Smooth muscle cell of the brain vasculature (primary cell): ENCODE measurements at places on chromosomes 3 and 15.
A peak's percentile ranks its signal among the peaks of the same experiment; 100 is the strongest.

DNA sequence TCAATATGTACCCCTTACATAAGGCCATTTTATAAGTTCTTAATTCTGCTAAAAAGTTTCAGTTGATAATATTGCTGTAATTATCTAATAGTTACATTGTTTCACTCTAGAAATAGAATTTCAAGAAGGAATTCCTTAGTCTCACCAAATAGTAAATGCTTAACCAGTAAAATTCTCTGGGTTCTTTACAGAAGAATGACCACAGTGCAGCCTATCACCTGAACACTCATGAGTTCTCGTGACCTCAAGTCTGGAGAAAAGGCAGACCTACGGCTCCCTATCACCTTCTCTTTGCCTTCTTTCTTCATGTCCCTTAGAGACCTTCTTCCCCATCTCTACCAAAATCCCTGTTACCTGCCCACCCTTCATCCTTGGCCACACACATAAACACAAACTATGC, 30.9 kb downstream of the CCDC191 start:
- no peak for DNase-seq

DNA sequence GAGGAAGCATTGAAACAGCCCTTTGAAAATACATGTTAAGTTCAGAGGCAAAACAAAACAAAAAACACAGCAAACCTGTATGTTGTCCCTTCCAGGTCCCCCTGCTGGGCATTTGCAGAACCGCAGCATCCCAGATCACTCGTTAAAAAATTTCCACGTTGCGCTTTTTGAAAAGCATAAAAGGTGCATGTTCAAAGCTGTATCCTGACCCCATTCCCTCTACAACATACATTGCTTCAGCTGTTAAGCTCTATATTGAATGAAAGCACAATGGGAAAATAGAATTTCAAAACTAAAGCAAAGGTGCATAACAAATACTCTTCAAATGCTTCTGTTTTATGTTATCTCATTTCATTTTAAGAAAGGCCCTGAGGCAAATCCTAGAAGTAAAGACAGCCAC, 328.3 kb downstream of the THSD4 start:
- no peak for DNase-seq

DNA sequence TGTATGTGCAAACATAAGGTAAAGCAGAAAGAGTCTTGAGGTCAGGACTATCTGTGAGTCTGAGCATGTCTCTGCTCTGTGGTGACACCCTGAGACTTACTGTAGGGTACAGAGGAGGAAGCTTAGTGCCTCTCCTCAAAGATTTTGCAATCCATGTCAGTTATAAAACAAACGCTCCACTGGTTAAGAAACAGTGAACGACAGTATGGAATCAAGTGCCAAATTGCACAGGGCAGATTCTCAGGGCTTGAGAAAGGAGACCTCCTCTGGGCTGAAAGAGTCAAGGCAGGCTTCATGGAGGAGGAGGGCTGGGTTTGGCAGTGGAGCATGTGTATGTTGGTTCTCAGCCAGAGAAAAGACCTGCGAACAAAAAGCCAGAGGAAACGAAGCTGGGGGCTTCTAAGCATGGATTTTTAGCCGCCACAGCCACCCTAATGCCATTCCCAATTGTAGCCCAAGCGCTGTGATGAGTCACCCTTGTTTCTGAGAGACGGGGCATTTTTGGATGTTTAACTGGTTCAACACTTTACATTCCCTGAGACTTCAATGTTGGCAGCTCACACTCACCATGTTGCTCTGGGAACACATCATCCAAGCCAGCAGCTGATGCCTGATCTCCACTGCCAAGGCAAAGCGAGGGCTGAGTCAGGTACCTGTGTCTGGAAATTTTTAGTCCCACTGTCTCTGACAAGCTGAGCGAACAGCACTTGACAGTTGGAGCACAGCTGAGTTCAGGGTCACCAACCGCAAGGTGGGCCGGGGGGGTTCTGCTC, 3.4 kb upstream of the DGKG start:
- DNase-seq = no peak

DNA sequence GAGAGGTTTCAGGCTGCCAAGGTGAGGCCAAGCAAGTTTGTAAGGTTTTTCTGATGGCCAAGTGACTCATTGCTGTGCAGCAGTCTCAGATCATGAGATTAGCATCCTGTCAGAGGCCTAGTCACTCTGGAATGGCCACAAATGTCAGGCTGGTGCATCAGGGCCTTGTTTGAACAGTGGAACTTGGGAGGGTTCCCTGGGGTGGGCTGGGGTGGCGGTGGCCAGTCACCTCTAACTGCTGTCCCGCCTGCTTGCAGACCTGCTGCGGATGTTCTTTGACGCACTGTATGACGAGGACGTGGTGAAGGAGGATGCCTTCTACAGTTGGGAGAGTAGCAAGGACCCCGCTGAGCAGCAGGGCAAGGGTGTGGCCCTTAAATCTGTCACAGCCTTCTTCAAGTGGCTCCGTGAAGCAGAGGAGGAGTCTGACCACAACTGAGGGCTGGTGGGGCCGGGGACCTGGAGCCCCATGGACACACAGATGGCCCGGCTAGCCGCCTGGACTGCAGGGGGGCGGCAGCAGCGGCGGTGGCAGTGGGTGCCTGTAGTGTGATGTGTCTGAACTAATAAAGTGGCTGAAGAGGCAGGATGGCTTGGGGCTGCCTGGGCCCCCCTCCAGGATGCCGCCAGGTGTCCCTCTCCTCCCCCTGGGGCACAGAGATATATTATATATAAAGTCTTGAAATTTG, 2.8 kb upstream of the FAM131A start:
- no peak for DNase-seq

GRCh38 chr3:7242303-7242635, 381.4 kb downstream of the GRM7 start:
- no peak for DNase-seq

GRCh38 chr15:40134885-40135284, 26.0 kb upstream of the BUB1B start:
- DNase-seq = no peak

GRCh38 chr3:71260782-71261181, 322.7 kb downstream of the FOXP1 start:
- DNase-seq = no peak

GRCh38 chr3:55609230-55609827, 122.2 kb upstream of the WNT5A start:
- no peak for DNase-seq

GRCh38 chr3:85560088-85560785, 601.4 kb downstream of the CADM2 start:
- DNase-seq = peak; percentile 60

DNA sequence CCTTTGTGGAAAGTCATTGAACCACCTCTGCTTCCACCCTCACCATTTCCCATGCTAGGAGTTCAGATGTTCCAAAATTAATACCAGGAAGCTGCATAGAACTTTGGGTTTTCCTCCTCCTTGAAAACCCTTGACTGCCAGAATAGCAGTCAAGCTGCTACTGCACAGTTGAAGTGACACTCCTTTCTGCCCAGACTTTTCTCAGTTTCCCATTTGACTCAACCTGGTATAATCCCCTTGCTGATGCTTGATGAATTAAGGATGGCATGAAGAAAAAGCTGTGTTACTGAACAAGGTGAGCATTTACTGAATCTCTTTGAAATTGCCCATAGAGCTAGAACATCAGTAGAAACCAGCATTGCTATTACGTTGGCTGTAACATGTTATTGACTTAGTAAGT, 286.0 kb downstream of the EDEM1 start:
- DNase-seq = no peak
